ENCODE measurements at places on chromosomes 16 and 17. TPM values are rescaled to one million over a fixed set of nuclear protein-coding genes. Genes with fewer than 3 reads are reported as not detected.

DNA sequence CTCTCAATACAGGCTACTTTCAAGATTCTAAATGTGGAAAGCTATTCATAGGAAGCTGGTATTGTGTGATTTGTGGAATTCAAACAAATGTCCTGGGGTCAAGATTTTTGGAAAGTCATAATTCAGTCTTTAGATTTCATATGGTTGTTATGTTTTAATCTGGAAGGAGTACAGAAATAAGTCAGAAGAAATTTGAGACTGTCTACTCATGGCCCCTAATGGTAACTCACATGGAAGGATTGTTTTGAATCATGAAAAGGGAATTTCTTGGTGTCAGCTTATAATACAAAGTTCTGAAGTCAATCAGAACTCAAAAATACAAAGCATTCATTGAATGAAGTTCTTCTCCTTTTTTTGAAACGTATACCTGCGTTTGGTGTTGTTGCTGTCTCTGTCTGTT is 3.1 kb downstream of the KCNJ2 start:
- H3K36me3 ChIP-seq, result peaks cover 10% of the 10 kb centered on the region
- H3K4me3 ChIP-seq, result no peak overlapping the region
- H3K27ac ChIP-seq, result no peak overlapping the region
- H3K4me1 ChIP-seq, result peaks cover 24% of the 10 kb centered on the region
- H3K27me3 ChIP-seq, result peaks cover 37% of the 10 kb centered on the region

DNA sequence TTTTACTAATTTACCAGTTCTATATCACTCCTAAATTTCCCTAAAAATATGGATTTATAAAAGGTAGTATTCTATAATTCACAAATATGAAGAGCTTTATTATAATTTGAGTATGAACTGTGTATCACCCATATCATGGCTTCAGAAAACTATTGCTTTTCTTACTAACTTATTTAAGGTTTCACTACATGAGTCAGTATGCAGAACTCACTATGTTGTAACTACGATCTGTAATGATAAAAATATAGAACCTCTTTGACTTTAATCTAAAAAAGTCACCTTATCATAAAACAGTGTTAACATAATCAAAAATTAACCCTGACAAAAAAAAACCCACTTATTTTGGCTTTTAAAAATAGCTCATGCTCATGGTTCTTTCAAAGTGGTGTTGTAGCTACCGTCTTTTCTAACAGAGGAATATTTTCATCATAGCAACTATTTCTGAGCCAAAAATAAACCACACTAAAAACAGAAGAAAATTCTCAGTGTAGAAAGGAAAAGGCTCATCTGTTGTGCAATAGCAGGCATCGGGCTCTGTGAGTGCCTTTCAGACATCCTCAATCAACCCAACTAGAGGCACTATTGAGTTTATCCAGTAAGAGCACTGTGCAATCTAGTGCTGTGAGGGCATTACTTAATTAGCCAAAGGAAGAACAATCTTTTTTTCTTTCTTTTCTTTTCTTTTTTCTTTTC is 42.1 kb downstream of the ITGAM start:
- no peak overlapping the region for H3K4me3 ChIP-seq
- no peak for DNase-seq
- H3K27ac ChIP-seq, result no peak overlapping the region
- H3K4me1 ChIP-seq, result no peaks in the 10 kb centered on the region

- H3K4me3 ChIP-seq, result no peak overlapping the region
- H3K36me3 ChIP-seq, result peaks cover 35% of the 10 kb centered on the region
- H3K27ac ChIP-seq, result peak overlapping the region; percentile 15
- no peaks in the 10 kb centered on the region for H3K27me3 ChIP-seq
- H3K4me1 ChIP-seq, result no peaks in the 10 kb centered on the region
- no peak for DNase-seq
Measured at GRCh38 chr17:4201226-4201625, 58.2 kb downstream of the CYB5D2 start.

GRCh38 chr16:72588551-72588950 is 416.6 kb upstream of the PMFBP1 start:
- no peaks in the 10 kb centered on the region for H3K27me3 ChIP-seq
- no peak overlapping the region for H3K27ac ChIP-seq
- 0 out of 2 replicates have a peak, but pooled peaks cover 2% of the 10 kb centered on the region for H3K36me3 ChIP-seq
- no peak for DNase-seq
- no peak overlapping the region for H3K4me3 ChIP-seq

GRCh38 chr16:80084163-80084562 is 456.6 kb upstream of the DYNLRB2 start:
- H3K27ac ChIP-seq, result no peak overlapping the region
- no peak overlapping the region for H3K4me3 ChIP-seq
- DNase-seq, result no peak
- no peaks in the 10 kb centered on the region for H3K36me3 ChIP-seq

DNA sequence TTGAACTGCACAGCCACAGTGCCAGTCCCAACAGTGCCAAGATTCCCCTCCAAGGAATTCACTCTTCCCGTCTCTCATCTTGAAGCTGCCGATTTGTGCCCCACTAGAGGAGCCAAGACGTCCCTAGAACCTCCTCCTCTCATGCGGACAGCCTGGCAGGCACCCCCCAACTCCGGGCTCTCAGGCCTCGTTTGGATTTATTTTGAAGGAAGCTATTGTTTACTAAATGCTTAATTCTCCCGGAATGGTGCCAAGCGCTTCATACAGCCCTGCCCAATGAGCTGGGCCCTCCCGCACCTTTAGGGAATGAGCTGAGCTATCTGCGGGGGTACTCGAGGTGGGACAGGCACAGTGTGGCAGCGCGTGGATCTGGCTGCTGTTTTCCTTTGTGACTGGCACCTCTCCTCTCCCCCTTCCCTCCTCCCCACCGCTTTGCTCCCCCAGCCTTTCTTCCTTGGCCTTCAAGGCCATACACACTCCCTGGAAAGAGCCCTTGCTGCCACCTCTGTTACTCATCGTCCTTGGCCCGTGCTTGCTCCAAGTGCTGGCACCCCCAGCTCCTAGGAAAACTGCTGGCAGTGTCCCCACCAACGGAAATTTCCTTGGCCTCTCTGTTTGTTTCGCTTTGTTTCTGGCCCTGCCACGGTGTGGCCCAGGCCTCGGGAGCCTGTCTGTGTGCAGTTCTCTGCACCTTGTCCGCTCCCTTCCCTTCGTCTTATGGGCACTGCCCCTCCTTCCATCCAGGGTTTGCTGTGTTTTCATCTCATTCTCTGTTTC is 49.9 kb upstream of the CDR2 start:
- no peak for DNase-seq
- peak overlapping the region; percentile 85 for H3K27ac ChIP-seq
- no peak overlapping the region for H3K4me3 ChIP-seq
- no peaks in the 10 kb centered on the region for H3K27me3 ChIP-seq
- 0 out of 2 replicates have a peak, but pooled peaks cover 2% of the 10 kb centered on the region for H3K4me1 ChIP-seq
- H3K36me3 ChIP-seq, result peaks cover 32% of the 10 kb centered on the region

DNA sequence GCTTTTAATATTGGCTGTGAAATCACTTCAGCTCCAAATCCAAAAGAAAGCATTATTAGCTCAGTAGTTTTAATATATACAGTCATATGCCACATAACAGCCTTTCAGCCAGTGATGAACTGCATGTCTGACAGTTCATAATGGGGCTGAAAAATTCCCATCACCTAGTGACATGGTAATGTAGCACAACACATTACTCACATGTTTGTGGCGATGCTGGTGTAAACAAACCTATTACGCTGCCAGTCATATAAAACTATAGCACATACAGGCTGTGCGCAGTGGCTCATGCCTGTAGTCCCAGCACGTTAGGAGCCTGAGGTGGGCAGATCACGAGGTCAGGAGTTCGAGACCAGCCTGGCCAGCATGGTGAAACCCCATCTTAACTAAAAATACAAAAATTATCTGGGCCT is 92.2 kb downstream of the TUBD1 start:
- no peaks in the 10 kb centered on the region for H3K4me1 ChIP-seq
- H3K27me3 ChIP-seq, result no peaks in the 10 kb centered on the region
- H3K4me3 ChIP-seq, result no peak overlapping the region
- H3K27ac ChIP-seq, result no peak overlapping the region

- H3K27ac ChIP-seq, result no peak overlapping the region
- H3K27me3 ChIP-seq, result no peaks in the 10 kb centered on the region
- peaks cover 4% of the 10 kb centered on the region for H3K4me1 ChIP-seq
- no peak overlapping the region for H3K4me3 ChIP-seq
Measured at GRCh38 chr17:65978871-65979270, 213.1 kb downstream of the CEP112 start.

GRCh38 chr16:46899443-46900143 is 15.4 kb downstream of the GPT2 start:
- DNase-seq, result no peak
- no peak overlapping the region for H3K27ac ChIP-seq
- no peak overlapping the region for H3K4me3 ChIP-seq
- no peaks in the 10 kb centered on the region for H3K27me3 ChIP-seq
- peaks cover 35% of the 10 kb centered on the region for H3K36me3 ChIP-seq
- peaks cover 9% of the 10 kb centered on the region for H3K4me1 ChIP-seq

DNA sequence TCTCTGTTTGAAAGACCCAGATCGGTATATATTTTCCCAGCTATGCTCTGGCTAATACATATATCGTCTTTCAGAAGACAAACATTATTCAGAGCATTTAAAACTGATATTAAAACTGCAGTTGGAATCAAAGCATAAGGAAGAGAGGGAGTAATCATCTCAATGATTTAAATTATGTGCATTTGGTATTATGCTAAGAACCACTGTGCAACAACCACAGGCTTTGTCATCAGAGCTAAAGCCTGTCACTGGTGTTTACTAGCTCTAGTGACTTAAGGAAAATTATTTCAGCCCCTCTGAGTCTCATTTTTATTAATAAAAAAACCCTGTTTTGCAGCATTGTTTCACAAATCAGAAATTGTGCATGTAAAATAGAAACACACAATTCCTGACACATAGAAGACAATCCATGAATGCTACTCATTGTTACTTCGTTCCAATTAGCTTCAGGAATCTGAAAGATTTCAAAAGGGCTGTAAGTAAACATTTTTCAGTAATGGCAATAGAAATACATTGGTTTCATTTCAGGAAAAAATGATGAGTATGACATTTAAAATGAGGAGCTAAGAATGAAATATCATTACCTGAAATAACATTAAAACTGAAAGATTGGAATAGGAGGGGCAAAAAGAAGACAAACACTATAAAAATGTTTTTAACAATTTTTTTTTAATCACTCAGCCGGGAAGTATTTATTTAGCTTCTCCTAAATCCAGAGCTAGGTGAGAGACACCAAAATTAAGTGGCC is 136.5 kb upstream of the ADAMTS18 start:
- no peaks in the 10 kb centered on the region for H3K36me3 ChIP-seq
- H3K4me3 ChIP-seq, result no peak overlapping the region
- no peaks in the 10 kb centered on the region for H3K27me3 ChIP-seq
- H3K27ac ChIP-seq, result no peak overlapping the region
- H3K4me1 ChIP-seq, result no peaks in the 10 kb centered on the region

DNA sequence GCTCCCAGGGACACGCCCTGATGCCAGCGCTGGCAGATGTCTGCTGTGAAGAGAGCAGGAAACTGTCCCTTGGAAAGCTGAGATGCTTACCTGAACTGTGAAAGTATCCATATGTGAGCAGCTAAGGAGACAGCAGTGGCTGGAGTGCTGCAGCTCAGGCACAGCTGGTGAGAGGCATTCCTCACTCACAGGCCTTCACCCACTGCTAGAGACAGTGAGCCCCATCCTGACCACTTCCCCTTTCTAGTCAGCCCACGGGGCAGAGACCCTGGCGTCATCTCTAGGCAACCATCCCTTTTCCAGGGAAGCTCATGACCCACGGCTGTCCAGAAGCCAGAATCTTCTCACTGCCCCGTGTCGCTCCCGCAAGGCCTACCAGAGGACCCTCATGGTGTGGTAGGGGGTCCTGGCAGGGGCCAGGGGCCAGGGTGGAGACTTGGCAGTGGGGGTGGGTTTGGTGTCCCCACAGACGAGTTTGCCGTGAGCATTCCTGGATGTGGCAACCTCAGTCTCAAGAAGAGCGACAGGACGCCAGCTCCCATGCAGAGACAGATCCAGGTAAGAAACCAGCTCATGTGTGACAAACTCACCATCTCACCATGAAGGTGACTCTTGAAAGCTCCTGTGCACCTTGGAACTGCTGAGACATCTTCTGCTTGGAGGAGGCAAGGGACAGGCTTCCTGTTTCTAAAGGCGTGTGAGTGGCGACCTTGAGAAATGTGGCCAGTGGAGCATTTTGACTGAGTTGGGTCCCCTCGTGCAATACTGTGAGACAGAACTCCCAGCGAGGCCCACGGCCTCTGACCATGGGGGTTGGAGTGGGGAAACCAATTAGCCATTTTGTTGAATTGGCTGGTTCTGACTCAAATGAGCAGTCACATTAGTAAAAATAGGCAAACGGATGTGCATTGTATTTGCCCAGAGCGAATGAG is at the start of gene SCIMP:
SCIMP (minus strand) TSS at position 216 of the 932 bp plus-strand sequence; CDS start at position 111, 105 bp downstream.
- DNase-seq, result no peak
- H3K4me3 ChIP-seq, result no peak within 1 kb of the TSS
- H3K27ac ChIP-seq, result no peak within 1 kb of the TSS
- no peaks in the 10 kb centered on the region for H3K27me3 ChIP-seq

- H3K4me3 ChIP-seq, result no peak overlapping the region
- peak overlapping the region; percentile 83 for H3K27ac ChIP-seq
- H3K4me1 ChIP-seq, result no peaks in the 10 kb centered on the region
- no peak for DNase-seq
Measured at GRCh38 chr16:15613676-15614075, 29.3 kb downstream of the MARF1 start.

DNA sequence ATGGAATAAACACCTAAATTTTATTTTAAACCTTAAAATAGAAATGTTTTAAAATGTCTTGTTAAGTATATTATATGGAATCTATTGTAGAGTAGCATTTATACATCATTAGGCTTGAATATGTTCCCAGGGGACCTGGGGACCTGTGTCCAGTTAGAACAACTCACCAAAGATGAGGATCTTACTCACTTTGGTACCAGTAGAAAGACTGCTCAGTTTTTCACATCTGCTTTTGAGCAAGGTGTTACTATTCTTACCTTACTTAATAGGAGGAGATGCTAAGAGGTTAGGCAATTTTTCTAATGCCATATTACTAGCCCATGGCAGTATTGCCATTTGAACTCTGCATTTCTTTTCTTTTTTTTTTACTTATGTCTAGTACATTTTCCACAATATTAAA is 14.7 kb downstream of the STXBP4 start:
- no peak for DNase-seq
- no peak overlapping the region for H3K4me3 ChIP-seq
- no peaks in the 10 kb centered on the region for H3K27me3 ChIP-seq
- H3K4me1 ChIP-seq, result 0 out of 2 replicates have a peak, but pooled peaks cover 2% of the 10 kb centered on the region

DNA sequence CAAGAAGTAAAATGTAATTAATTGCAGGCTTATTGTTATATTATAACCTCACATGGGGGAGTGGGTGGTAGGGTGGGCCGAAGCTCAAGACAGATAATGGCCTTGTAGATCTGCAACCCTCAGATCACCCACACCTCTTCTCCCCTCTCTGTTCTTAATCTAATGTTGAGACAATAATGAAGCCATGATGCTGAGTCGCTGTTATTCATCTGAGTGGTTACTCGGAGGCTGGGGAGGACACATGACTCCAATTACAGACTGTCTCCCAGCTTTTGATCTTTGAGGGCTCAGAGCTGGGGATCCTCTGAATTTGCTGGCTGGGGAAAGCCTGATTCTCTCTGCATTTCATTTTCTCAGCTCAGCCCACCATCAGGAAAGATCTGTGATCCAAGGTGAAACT is 275.3 kb downstream of the SHISA9 start:
- peaks cover 31% of the 10 kb centered on the region for H3K4me1 ChIP-seq
- H3K36me3 ChIP-seq, result no peaks in the 10 kb centered on the region
- no peak overlapping the region for H3K4me3 ChIP-seq
- DNase-seq, result no peak
- no peak overlapping the region for H3K27ac ChIP-seq

GRCh38 chr17:79812353-79813258 is 15.7 kb upstream of the CBX8 start:
- peak overlapping the region; percentile 62 for H3K4me3 ChIP-seq
- DNase-seq, result no peak
- H3K27me3 ChIP-seq, result peaks cover 92% of the 10 kb centered on the region
- H3K4me1 ChIP-seq, result peaks cover 30% of the 10 kb centered on the region

COPS3 gene
- 74.8 TPM for total RNA-seq

PRSS27 gene
- total RNA-seq, result 5.4 TPM

TMC8 gene
- 3.1 TPM for total RNA-seq

KRTAP4-5 gene
- total RNA-seq, result not detected

SLC6A2 gene
- total RNA-seq, result 0.20 TPM

B3GNT9 gene
- total RNA-seq, result 7.6 TPM

IRX6 gene
- total RNA-seq, result 0.14 TPM

NUPR1 gene
- 1.1 TPM for total RNA-seq

Data from WTC11 (cell line).